ENCODE measurements at places on chromosomes 2 and 18. TPM values are rescaled to one million over a fixed set of nuclear protein-coding genes. Genes with fewer than 3 reads are reported as not detected.

Gene CYRIA
- total RNA-seq: 1.0 TPM

DNA sequence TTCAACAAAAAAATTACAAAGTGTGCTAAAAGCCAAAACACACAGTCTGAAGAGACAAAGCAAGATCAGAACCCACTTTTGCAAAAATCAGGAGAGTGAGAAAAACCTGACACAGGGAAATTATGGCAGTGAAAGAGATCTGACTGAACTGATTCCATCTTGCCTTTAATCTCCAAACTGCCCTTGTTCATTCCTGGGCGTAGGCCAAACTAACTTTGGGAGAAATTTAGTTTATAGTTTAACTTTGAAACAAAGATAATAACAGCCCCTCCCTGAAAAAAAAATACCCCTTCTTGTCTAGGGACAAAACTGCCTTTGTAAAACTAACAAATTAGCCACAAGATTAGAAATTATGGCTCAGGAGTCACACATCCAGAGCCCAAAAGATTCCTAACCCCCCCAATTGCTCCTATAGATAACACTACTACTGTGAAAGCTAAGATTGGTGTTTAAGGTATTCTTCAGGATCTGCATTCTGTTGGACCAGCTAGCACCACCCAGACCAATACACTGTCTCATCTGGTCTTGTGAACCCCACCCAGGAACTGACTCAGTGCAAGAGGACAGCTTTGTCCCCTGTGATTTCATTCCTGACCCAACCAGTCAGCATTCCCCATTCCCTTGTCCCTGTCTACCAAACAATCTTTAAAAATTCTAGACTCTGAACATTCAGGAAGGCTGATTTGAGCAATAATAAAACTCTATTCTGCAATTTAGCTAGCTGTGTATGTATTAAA lies 226.1 kb upstream of the SH3BP4 start:
- DNase-seq: no peak

DNA sequence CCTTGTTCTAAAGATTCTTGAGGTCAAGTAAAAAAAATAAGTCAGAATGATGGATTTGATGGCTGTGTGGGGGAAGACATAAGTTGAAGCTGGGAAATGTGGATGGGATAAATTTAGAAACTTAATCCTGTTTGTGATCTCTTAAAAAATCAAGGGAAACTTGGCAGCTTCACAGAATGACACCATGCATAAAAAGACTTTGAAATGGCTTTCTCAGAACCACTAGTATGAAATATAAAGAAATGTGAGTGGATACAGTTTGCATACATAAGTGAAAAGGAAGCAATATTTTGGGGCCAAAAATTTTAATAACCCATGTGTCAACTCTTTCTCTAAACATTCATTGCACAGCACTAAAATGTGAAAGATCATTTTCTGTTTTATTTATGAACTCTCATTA lies 21.7 kb downstream of the CDH19 start:
- no peak for DNase-seq

Gene PAIP2B
- total RNA-seq: 12.5 TPM

GRCh38 chr2:65070172-65070830 lies 14.1 kb downstream of the CEP68 start:
- no peak for DNase-seq

DNA sequence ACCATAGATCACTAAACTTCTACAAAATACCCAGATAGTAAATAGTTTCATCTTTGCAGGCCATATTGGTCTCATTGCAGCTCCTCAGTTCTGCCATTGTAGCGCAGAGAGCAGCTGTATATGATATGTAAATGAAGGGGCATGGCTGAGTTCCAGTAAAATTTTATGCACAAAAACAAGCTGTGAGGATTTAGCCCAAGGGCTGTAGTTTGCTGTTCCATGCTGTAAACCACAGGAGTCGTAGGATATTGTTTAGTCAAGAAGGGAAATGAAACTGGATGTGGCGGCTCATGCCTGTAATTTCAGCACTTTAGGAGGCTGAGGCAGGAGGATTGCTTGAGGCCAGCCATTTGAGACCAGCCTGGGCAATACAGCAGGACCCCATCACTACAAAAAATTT lies 83.0 kb downstream of the MGAT5 start:
- DNase-seq: no peak

- peak; percentile 6 for DNase-seq
Observed at GRCh38 chr18:31498574-31499524, 872 bp downstream of the DSG2 start.
